Epithelial cell of esophagus (primary cell): ENCODE measurements at places on chromosomes 13 and 19.
A peak's percentile ranks its signal among the peaks of the same experiment; 100 is the strongest.

DNA sequence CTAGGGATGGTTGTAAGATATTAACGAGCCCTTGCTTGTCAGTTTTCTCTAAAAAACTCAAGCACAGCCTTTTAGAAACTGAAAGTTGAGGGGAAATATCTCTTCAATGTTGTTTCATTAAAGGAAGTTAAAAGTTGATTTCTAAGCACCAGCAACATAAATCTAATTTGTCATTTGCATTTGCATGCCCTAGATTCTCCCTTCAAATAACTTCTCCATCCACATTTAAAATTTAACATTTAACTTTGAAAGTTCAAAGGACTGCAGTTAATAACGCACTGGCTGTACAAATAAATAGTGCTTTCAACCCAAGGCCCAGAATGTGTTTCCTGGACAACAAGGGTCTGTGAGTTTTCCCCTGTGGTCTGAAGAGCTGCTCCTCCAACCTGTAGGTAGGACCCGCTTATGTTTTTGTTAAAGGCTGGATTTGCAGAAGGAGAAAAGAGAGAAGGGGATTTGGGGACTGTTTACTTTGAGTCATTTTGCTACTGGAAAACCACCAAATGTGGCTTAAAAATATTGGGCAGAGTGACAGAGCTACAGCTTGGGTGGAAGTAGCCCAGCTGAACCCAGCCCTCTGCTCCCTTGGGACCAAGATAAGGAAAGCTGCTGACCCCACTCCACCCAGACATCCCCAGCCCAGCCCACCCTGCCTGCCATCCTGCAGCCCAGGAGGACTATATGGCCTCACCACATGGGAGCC is 39.8 kb downstream of the TNFRSF19 start:
- no peak for DNase-seq

DNA sequence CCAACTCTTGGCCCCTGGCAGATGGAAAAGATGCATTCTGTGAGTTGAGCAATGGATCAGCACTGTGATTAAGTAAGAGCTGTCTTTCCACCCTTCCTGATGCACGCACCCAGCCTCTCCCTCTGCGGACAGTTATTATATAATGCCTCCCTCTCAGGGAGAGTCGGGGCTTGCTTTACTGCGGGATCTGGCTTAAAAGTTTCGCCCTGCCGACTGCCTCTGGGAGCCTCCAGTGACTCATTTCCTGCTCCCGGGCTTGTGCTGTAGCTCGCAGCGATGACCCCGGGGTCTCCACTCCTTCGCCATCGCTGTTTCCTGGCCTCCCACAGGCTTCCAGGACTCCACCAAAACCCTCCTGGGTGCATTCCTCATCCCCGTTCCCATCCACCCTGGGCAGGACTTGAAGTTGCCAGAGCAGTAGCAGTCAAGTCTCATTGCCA is 107.4 kb upstream of the SLC7A1 start:
- DNase-seq, result peak; percentile 95

DNA sequence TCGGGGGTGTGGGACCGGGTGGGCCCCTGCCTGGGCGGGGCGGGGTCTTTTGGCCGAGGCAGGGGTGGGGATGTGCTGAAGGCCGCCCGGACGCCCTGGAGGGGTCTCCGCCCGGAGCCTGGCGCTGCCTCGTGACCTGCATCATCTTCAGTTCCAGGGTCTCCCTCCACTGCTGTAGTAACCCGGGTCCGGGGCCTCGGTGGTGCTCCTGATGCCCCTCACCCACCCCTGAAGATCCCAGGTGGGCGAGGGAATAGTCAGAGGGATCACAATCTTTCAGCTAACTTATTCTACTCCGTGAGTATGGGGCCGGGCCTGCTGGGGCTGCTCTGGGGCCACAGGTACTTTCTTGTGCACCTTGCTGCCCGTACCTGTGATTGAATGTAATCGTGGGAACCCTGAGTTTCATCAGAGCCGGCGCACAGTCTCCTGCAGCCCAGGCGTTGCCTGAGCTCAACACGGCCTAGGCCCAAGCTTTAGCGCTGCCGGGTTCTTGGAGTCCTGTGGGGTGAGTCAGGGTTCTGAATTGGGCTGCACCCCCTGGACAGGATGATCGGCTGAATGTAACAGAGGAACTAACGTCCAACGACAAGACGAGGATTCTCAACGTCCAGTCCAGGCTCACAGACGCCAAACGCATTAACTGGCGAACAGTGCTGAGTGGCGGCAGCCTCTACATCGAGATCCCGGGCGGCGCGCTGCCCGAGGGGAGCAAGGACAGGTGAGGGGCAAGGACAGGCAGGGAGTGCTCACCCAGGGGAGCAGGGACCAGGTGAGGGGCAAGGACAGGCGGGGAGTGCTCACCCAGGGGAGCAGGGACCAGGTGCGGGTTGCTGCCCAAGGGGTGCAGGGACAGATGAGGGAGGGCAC is 10.5 kb downstream of the PEAK3 start:
- DNase-seq, result peak; percentile 71

GRCh38 chr19:43784981-43785808 is 4.4 kb upstream of the KCNN4 start:
- DNase-seq, result peak; percentile 79

DNA sequence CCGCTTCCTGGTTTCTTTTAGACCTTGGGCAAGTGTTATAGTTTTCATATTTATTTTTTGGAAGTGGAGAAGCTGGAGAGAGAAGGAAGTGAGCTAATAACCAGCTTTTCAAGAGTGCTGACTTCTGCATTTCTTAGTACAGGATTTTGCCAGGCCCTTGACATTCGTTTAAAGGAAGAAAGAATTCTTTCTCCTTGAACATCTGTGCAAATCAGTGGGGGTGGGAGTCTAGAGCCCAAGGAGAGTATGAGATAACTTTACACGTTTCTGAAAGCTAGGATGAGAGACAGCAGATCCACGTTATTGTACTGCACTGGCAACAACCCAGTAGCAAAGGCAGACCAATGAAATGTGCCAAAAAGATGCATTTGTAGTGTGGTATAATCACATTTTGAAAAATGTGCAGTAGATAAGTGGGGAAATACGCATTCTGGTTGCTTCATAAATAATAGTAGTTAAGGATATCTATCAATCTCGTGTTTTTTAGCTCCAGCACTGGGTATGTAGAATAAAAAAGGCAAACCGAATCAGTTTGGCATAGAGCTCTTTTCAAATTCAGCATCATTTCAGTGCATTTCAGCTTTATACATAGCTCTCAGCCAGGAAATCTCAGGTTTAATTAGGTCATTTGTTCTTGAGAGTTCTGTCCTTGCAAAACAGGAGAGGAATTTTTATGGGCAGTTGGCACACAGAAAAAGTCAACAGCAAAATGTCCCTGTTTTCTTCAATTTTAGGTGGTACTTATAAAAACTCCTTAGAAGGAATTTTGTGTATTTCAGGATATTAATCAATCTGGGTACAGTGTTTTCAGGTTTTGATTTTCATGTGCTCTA is 4.3 kb downstream of the RNF113B start:
- DNase-seq, result no peak

GRCh38 chr13:111661776-111662175 is 341.3 kb downstream of the TEX29 start:
- DNase-seq, result no peak

DNA sequence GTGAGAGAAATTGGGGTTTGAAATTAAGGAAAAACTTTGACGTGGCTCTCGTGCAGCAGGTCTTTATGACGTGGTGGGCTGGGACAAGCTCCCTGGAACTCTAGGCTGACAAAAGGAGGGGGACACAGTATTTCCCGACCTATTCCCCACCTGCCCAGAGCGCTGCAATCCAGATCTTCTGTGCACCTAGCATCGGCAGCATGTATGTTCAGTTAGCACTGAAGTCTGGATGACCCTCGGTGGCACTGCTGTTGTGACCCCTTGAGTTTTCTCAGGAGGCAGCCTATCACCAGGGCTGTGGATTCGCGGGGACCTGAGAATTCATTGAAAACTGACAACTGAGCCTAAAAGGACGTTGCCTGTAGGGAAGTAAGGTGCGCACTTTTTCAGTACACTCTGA is 9.1 kb upstream of the ZNF536 start:
- no peak for DNase-seq

DNA sequence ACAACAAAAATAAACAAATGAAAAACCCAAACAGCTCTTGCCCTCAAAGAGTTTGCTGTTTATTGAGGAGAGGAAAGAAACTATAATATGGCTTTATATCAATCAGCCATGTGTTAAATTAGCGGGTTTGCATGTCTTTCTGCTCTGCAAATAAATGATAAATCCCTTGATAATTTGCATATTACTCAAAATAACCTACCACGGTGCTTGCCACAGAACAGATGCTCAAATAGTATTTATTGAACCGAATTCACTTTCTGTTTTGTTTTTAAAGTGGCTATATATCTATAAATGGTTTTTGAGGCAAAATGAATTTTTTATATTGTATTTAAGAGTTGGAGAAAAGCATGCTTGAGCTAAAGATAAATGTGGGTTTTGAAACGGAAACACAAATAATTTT is 428.1 kb downstream of the ITGBL1 start:
- no peak for DNase-seq

- DNase-seq, result no peak
Measured at GRCh38 chr19:53866865-53867224, 838 bp upstream of the MYADM start.

GRCh38 chr13:85638815-85639393 is 160.3 kb downstream of the SLITRK6 start:
- DNase-seq, result no peak

DNA sequence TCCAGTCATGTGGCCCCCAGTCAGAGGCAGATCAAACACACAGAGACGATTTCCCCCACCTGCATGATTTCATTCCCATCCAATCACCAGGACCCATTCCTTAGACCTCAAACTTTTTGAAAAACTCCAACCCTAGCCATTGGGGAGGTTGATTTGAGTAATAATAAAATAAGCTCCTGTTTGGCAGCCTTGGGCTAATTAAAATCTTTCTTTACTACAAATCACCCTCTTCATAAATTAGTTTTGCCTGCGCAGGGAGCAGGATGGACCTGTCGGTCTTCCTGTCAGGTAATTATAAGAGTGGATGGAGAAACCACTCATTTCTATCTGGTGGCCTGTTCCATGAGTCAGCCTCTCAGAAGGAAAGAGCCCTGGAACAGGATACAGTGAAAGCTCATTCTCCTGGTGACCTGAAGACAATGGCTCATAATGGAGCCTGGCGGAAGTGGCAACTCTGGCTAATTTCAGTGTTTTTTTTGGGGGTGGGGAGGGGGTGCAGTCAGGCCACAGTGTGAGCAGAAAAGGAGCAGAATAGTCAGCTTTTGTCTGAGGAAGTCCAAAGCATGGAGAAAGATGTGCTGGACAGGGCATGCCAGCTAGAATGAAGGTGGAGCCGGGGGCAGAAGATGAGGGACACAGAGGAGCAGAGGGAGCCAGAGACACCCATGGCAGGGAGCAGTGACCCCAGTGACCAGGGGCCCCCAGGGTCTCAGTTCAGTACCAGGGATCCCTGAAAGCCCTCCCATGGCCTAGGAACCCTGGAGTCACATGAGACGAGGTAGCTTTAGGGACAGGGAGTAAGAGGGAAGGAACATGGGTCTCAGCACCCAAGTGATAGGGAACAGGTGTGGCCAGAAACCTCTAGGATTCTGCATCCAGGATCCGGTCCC is 31.8 kb upstream of the PSG9 start:
- DNase-seq, result peak; percentile 79

GRCh38 chr13:64546371-64546770 is 2683.8 kb downstream of the PCDH9 start:
- DNase-seq, result peak; percentile 70

GRCh38 chr13:59568306-59568705 is 595.4 kb downstream of the DIAPH3 start:
- DNase-seq, result no peak

GRCh38 chr19:3554254-3555083 is 2.9 kb downstream of the MFSD12 start:
- no peak for DNase-seq

DNA sequence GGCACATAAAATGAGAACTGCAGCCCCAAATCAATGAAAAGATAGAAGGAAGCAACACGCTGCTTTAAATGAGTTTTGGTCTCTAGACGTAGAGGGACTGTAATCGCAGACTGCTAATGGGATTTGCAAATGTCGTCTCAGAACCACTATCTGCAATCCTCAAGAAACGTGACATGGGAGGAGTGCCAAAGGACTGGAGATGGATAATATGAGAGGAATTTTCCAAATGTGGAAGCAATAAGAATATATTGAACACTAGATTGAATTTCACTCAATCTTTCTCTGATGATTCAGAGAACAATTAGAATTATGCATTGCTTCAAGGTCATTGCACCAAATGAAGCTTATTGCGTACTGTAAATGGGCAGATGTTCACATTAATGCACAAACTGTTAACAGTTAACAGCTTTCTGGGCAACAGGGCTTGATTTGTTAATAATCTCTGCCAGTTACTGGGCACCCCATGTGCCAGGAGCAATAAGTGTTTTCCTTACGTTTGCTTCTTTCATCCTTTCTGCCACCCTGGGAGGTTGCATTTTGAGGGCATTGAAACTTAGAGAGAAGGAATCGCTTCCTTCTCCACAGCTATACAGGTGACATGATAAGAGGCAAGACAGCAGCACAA is 62.8 kb upstream of the WASF3 start:
- DNase-seq, result no peak

GRCh38 chr13:114099191-114099590 is 33.2 kb downstream of the RASA3 start:
- peak; percentile 49 for DNase-seq

DNA sequence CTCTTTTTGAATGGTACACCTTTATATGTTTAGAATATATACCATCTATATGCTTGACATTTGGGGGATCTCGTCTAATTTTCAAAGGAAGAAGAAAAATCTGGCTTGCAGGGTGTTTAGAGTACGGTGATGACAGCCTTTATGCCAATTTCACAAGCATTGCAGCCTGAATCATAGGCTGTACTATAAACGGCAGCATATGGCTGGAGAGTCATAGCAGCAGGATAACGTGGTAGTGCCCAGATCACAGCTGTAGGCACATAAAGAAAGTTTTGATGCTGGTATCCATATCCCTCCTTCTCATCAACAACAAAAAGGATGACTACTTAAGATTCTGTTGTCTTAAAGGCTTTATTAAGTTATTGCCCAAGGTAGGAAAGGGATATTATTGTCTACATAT is 253.0 kb downstream of the PCDH9 start:
- DNase-seq, result peak; percentile 14

GRCh38 chr13:24038405-24038804 is 122.1 kb upstream of the SPATA13 start:
- DNase-seq, result peak; percentile 53

- DNase-seq, result no peak
Measured at GRCh38 chr19:5993648-5994358, 15.9 kb upstream of the RANBP3 start.

- DNase-seq, result peak; percentile 78
Measured at GRCh38 chr13:99656092-99656745, 154.9 kb downstream of the TM9SF2 start.

- DNase-seq, result no peak
Measured at GRCh38 chr13:65453982-65454381, 1776.2 kb downstream of the PCDH9 start.

GRCh38 chr13:104785952-104786351 is 1719.7 kb upstream of the SLC10A2 start:
- DNase-seq, result no peak
